ENCODE measurements at places on chromosomes 5 and 9.

- DNase-seq, result no peak
Measured at GRCh38 chr5:113223831-113224604, 210.8 kb downstream of the TSSK1B start.

DNA sequence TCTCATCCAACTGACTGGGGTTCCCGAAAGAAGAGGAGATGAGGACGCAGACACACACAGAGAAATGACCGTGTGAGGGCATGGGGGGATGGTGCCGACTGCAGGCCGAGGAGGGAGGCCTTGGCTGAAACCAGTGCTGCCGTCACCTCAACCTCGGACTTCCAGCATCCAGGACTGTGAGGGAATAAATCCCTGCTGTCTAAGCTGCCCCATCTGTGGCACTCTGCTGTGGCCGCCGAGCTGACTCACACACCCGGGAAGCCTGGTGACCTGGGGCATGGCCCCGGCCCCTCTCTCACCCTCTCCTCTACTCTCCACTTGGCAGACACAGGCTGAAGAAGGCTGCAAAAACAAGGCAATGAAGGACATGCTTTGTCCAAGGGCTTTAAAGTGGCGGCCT is 4.4 kb upstream of the COL5A1 start:
- no peak for DNase-seq

DNA sequence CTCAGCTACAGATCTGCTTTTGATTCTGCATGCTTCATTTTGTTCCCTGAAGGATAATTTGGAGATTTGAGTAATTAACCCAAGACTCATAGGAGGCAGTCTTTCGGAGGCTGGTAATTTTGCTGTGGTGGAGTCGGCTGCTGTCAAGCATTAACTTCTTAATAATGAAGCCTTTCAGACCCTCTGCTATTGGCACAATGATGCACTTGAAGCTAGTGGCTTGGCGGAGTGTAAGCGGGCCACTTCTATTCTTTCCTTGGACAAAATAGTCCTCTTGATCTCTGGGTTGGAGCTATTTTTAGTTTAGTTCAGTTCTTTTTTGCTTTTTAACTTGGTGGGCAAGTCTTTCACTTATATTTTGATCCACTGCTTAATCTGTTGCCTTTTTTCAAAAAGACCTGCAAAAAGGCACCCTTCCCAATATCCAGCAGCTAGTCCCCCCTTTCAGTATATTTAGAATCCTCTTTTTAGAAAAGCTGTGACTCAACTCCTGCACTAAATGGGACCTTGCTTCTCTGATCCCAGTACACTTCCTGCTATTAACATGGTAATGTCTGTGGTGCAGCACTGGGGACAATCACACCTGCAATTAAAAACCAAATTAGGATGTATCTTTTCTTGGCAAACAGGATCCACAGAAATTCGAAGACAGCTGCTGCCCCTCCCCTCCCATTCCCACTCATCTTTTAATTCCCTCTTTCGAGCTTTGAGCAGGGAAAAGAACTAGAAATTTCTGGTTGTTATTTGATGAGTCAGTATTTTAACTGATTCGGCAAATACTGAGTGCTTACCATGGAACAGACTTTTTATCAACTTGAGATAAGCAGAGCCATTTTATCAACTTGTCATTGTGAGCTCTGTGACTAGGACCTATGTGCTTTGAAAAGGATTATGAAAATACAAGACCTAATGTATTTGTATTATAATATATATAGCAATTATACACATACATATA is 169.4 kb upstream of the ANKRD55 start:
- no peak for DNase-seq

GRCh38 chr5:132476876-132477781 is 13.4 kb downstream of the IRF1 start:
- DNase-seq, result no peak

GRCh38 chr5:35356725-35357124 is 126.4 kb upstream of the PRLR start:
- no peak for DNase-seq

All from forelimb muscle (tissue), 1 donor.